ENCODE measurements at places on chromosomes 12 and 14. TPM values are rescaled to one million over a fixed set of nuclear protein-coding genes. Genes with fewer than 3 reads are reported as not detected.

SUPT16H gene
- polyA plus RNA-seq = 49.2 TPM

C14orf119 gene
- 117 TPM for polyA plus RNA-seq

ZFHX2 gene
- 0.18 TPM for polyA plus RNA-seq

GLRX5 gene
- polyA plus RNA-seq = 42.7 TPM

BTG1 gene
- 40.7 TPM for polyA plus RNA-seq

OR10P1 gene
- not detected for polyA plus RNA-seq

SETD1B gene
- polyA plus RNA-seq = 0.72 TPM

MYO1A gene
- not detected for polyA plus RNA-seq

UBE2N gene
- 218 TPM for polyA plus RNA-seq

AACS gene
- polyA plus RNA-seq = 37.8 TPM

CYP27B1 gene
- polyA plus RNA-seq = 33.6 TPM

MUCL1 gene
- polyA plus RNA-seq = 1.1 TPM

OR6S1 gene
- polyA plus RNA-seq = not detected

CLEC6A gene
- polyA plus RNA-seq = not detected

GPRC5D gene
- 0.32 TPM for polyA plus RNA-seq

ZC2HC1C gene
- 0.23 TPM for polyA plus RNA-seq

TOX4 gene
- 94.6 TPM for polyA plus RNA-seq

GPN3 gene
- polyA plus RNA-seq = 31.6 TPM

SLC4A8 gene
- 1.1 TPM for polyA plus RNA-seq

SYT10 gene
- not detected for polyA plus RNA-seq

RNASE1 gene
- not detected for polyA plus RNA-seq

KLRC2 gene
- polyA plus RNA-seq = not detected

IAPP gene
- polyA plus RNA-seq = not detected

KCNH3 gene
- polyA plus RNA-seq = 0.21 TPM

TRIM9 gene
- polyA plus RNA-seq = 0.04 TPM

FAM186B gene
- polyA plus RNA-seq = 0.13 TPM

AQP2 gene
- not detected for polyA plus RNA-seq

OTUB2 gene
- 2.6 TPM for polyA plus RNA-seq

NEK9 gene
- 43.7 TPM for polyA plus RNA-seq

SLC6A13 gene
- 0.45 TPM for polyA plus RNA-seq

RASAL1 gene
- polyA plus RNA-seq = 0.06 TPM

Measured in keratinocyte (primary cell).